ENCODE measurements at places on chromosomes 12 and 14.
A peak's percentile ranks its signal among the peaks of the same experiment; 100 is the strongest.

DNA sequence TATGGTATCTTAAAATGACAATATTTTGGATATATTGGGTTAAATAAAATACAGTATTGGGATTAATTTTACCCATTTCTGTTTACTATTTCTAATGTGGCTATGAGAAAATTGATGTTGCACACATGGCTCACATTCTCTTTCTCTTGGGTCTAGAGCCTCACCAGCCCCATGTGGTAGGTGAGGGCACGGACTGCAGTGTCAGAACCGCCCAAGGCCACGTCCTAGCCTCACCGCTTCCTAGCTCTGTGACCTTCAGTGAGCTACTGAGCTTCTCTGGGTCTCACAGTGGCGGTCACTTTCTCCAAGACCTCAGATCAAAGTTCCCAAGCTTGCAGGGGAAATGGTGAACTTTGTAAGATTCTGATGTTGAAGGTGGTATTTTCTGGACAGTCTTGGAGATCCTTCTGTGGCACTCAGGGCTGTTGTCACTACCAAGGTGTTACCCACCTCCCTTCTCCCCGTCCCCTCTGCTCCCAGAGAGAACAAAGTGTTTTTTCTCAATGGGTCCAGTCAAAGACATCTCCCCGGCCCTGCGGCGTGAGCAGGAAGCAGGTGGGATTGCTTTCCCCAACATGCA lies 87.6 kb downstream of the RIN3 start:
- DNase-seq: no peak

GRCh38 chr14:33650430-33650829 lies 300.4 kb downstream of the EGLN3 start:
- no peak for DNase-seq

DNA sequence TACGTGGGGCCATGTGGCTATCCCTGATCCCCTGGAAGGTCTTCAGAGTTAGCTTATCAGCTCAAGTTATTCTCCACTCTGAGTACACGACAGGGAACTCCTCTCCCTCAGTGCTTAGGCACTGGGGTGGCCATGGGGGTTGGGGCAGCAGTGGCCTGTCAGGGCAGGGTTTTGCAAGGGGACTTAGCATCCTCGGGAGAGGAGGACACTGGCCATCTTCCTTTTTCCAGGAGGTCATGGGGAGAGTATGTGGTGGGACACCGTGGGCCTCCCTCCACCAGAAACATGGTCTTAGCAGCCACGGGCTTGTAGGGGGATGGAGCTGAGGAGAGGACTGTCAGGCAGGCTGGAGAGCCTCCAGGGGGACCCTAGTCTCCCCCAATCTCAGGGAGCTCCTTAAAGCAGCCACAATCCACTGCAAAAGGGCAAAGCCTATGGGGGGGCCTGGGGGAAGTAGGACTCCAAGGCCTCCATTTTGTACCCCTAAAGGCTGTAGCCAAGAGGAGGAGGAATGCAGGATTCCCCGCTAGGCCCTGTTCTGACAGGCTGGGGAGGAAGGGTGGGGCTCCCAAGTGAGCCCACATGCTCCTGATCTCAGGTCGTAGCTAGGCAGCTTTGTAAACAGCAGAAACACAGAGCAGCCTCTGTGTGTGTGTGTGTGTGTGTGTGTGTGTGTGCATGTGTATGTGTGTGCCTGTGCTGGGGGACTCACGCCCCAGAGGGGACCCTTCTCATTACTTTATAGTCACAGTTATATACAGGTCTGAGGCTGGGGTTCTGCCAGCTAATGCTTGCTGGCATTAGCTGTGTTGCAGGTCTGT lies 36.6 kb downstream of the KRT80 start:
- no peak for DNase-seq

- DNase-seq: no peak
Measured at GRCh38 chr12:109741970-109742703, 28.5 kb downstream of the FAM222A start.

DNA sequence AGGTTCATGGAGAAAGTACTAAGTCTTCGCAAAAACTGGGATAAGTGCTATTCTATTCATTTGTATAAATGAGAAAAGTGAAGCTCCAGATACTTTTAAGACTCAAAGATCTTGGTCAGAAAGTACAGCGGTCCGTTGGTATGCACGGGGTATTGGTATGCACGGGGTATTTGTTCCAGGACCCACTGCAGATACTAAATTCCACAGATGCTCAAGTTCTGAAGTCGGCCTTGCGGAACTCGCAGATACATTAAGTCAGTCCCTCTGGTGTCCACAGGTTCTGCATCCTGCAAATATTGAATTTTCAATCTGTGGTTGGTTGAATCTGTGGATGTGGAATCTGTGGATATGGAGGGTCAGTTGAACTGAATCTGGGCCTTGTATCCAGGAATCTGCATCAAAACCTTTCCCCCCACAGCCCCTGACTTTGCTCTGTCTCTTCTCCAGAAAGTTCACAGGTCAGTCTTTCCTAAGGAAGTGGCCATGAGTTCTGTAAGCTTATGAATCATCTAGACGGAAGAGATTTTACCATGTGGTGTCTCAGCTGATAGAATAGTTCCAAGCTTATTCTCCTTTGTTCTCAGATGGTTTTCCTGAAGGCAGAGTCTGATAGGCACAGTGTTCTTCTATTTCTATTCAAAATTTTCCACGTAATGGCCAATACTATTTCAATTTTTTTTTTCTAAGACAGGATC lies 274.7 kb downstream of the NEDD1 start:
- no peak for DNase-seq

- peak; percentile 57 for DNase-seq
Measured at GRCh38 chr12:27524839-27525753, 1.1 kb downstream of the PPFIBP1 start.

DNA sequence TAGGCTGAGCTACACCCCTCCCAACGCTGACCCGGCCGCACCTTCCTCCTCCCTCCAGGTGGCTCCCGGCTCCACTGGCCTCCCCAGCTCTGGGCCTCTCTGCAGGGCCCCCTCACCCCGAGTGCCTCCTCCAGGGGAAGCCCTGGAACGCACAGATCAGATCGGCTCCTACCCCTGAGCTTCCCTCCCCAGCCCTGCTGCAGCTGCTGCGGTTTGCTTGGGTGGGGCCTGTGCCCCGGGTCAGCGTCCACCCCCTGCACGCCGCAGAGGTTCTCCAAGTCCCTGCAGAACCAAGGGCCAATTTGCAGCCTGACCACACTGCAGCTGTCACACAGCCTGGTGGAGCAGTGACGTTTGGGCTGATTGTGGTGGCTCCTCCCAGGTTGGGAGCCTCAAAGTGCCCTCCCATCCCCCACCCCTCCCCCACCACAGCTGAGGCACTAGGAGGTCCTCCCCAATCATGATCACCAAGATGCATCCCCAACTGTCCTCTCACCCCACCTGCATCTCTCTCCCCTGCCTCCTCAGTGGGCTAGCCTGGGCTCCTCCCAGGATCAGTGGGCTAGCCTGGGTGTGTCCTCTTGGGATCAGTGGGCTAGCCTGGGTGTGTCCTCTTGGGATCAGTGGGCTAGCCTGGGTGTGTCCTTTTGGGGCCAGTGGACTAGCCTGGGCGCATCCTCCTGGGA lies 12.8 kb upstream of the FBRSL1 start:
- DNase-seq: peak; percentile 77

DNA sequence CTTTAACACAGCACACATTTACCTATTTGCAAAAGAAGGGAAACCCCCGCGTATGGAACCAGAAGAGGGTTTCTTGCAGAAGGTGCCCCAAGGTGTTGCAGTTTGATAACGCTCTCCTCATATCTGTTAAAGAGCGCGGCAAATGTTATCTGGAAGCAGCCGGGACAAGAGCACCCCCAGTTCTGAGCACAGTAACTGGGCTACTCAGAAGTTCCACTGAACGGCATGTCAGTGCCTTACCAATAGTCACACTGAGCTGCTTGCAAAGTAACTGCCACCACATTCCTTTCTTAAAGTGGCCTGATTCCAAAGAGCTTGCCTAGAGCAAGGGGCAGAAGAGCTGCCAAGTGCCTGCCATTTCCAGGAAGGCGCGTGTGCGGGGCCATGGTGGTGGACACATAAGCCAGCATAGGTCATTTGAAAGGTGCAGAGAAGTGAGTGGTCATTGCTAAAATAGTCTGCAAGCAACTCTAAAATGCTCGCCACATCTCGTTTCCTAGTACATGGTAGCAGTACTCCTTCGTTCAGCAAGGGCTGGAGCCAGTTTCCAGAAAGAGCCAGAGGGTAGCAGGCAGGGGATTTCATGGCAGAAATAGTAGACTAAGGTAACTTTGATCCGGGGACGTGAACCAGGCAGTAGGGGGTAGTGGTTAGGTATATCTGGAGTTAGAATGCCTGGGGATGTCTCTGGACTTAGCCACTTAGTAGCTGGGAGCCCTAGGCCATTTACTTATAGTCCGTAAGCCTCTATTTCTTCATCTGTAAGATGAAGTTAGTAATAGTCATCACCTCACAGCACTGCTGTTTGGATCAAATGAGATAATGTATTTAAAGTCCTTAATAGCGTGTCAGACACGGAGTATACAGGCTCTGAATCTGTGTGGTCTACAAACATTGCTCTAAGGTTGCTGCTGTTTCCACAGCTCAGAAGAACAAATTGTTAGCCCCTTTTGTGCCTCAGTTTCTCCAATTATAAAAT lies 37.6 kb downstream of the SPTB start:
- peak; percentile 60 for DNase-seq

DNA sequence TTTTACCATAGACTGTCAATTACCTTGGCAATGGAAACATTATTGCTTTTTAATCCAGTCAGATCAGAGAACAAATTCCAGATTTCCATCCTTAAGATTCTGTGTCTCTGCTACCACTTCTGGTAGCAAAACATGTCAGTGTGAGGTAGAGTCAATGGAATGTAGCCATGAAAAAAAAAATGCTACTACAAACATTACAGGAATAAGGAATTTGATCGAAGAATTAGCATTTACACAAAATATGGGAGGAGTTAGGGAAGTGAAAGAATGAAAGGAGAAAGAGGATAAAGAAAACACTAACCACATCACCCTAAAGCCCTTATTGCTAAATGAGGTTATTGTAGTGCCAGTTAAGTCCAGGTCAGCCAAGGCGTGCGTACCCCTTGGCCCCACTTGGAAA lies 9.2 kb downstream of the MED21 start:
- DNase-seq: no peak

All from OCI-M1 (cell line).